ENCODE measurements at places on chromosomes 2 and 18.

DNA sequence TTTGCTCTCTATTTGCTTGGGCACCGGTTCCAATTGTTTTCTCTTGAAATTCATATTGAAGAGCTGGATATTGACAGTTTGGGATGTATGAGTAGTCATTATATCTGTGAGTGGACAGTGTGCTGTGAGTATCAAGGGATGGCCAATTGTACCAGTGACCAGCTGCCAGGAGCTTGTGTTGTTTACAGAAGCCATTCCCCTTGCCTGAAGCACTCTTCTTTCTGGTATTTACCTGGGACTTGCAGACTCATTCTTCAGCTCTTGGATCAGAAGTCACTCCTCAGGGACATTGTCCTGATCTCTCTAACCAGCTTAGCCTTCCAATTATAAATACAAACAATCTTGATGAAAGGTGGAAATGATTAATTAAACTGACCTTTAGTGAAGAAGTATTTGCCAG is 438.3 kb upstream of the LRATD1 start:
- DNase-seq = no peak

- DNase-seq = peak; percentile 14
These were observed 29.9 kb downstream of the ABCB11 start for GRCh38 chr2:169001116-169001815.

- DNase-seq = no peak
These were observed 53.8 kb downstream of the PRKCE start for GRCh38 chr2:45705233-45705632.

DNA sequence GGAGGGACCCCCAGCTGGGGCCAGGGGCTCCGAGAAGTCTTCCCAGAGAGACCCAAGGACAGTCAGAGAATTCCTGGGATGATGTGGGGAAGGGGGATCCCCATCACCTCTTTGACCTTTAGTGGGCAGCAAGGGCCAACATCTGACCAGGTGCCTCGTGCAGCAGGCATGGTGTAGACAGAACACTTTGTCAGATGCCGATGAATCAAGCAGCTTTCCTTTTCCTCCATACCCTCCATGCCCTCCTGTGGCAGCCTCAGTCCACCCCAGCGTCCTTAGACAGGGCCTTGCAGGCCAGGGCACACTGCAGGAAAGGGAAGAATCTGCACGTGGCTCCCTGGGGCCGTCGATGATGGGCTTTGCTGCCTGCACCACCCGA is 26.3 kb downstream of the GPR55 start:
- no peak for DNase-seq

GRCh38 chr2:220469201-220469600 is 841.8 kb downstream of the SLC4A3 start:
- no peak for DNase-seq

DNA sequence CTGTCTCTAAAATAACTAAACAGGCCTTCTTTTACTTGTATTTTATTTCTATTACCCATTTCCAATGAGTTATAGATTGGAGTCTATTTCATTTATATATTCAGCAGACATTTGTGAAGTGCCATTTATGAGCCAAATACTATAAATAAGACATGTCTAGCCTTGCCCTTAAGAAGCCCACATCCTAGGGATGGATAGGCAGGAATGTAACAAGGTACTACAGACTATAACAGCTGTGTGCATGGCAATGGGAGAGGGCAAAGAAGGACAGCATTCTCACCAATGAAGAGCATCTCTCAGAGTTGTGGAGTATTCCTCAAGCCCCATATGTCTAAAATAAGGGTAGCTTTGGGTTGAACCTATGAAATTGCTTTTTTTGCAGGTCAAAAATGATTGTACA is 161.9 kb upstream of the RASGRP3 start:
- no peak for DNase-seq

DNA sequence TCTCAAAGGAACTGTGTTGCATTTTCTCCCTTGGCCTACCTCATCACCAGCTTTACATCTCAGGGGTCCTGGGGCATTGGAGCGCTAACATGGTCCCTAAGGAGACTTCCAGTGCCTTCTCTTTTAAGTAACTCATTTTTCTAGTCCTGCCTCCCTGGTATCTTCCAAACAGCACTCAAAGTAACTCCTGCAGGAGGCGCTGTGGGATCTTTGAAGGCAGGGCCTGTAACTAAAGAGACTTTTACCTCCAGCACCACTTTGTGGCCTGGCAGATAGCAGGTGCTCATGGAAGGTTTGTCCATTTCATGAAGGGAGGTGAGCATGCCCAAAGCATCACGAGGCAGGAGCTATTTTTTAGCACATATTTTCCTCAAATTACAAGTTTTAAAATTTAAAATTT is 411.0 kb upstream of the GYPC start:
- DNase-seq = peak; percentile 28

GRCh38 chr2:676647-677055 is 555 bp downstream of the TMEM18 start:
- peak; percentile 99 for DNase-seq

DNA sequence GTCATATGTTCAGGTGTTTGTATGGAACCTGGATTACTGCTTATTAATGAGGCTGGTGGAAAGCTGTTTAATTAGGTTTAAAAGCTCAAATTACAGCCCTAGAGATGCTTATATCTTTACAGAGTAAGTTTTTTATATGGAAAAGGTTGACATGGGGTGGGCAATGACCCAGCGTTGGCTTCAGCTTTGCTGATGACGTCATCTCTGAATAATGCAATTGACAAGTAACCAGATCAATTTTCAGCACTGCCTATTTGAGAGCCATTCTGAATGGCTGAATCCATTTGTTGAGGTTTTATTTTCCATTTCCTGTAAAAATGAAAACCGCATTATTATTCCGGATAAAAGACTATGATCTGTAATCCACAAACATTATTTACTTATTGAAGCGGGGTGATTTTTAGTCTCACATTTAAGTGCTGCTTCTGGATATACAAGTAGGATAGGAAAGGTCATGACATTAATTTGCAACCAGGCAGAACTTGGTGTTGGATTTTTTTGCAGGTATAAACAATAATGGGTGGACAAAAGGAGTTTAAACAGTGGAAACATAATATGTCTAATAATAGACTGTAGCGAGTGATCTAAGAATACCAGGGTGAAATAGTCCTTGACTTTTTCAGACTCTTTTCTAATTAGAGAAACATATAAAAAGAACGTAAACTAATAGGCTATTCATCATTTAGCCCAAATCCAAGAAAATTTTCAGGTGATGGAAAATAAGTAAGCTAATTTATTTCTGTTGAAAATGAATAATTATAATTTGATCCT is 2.7 kb downstream of the PPP1R1C start:
- DNase-seq = no peak

- no peak for DNase-seq
These were observed 45.7 kb upstream of the RAPH1 start for GRCh38 chr2:203580844-203581243.

- DNase-seq = no peak
These were observed 143.6 kb upstream of the AGAP1 start for GRCh38 chr2:235350234-235350633.

DNA sequence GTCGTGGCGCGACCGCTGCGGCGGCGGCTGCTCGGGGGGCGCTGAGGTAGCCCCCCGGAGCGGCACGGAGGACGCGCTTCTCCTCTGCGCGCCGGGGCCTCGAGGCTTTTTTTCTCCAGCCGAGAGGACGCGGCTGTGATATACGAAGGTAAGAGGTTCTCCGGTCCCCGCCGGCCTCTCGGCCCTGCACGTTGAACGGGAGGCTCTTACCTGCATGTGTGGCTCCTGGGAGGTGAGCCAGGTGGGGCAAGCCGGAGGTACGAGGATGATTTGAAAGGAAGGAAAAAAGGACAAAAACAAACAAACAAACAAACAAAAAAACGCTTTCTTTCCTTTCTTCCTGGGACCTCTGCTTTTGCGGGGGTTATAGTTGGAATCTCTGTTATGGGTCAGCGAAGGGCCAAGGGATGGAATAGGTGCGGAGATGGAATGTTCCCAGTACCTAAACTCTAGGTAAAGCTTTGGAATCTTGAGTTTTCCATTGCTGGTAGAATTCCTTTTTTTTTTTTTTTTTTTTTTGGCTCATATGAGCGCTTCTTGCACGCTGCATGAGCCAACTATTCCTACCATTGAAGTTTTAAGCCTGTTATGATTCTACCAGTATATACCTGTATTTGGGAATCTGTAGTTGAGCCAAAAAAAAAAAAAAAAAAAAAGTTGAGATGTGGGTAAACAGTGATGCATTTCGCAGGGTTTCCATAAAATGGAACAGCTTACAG is 674 bp downstream of the PTPN4 start:
- peak; percentile 54 for DNase-seq

DNA sequence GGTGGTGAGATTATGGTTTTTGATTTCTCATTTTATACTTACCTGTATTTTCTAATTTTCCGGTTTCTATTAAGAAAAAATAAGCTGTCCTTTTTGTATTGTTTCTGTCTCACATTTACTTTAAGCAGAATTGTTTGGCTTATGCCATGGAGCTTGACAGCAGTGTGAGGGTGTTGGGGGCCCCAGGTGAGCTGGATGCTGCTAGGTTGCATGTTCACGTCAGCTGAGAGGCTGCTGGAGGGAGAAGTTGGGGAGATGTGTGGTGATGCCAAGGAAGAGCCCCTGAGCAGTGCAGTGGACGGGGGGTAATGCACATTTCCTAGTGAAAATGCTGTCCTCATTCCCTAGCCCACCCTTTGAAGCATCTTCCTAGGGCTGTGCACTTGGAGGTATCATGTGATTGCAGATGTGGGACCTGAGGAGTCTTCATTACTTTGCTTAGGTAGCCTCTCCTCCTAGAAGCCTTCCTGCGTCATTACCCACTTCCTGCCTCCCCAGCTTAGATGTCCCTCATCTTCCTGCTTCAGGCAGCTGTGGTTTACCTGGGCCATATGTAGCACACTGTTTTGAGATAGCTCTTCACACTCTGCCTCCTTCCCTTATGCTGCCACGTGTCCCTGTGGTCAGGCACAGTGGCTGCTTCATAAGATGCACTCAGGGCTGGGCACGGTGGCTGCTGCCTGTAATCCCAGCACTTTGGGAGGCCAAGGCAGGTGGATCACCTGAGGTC is 16.2 kb downstream of the ATG16L1 start:
- no peak for DNase-seq

DNA sequence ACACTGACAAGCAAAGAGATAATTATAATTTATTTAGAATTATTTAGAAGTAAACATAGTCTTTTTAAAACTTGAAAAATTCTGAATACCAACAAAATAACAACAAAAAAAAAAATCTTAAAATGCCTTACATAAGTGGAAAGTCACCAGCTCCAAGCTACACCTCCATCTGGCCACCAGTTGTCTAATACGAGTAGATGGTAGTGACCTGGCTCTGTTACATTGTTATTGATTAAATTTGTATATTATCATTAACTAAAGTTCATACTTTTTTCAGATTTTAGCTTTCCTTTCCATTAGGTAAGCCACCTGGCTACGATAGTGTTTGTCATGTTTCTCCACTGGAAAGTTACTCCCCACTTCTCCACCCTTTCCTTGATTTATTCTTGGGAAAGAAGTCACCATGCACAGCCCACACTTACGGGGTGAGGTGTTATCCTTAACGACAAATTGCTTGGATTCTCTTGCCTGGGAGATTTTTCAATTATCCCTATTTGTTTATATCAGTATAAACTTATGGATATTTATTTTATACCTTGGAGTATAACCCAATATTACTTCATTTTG is 464.5 kb upstream of the CHAC2 start:
- DNase-seq = no peak

DNA sequence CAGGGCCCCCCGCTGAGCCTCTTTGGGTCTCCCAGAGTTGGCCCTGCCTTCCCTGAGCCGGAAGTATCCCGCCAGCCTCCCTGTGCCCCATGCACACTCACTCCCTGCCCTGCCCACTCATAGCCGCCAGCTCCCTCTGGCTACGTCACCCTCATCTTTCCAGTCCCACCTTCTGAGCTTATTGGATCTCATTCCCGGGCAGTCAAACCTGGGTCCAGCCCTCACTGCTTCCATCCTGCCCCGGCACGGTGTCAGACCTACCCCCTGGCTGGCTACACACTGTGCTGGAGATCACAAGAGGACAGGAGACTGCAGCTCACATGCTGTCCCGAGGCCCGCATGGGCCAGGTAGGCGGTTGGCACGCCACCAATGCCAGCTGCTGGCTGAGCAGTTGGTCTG is 147.2 kb downstream of the ASB1 start:
- DNase-seq = no peak

GRCh38 chr2:226795281-226796011 is 4.2 kb downstream of the IRS1 start:
- DNase-seq = peak; percentile 57

DNA sequence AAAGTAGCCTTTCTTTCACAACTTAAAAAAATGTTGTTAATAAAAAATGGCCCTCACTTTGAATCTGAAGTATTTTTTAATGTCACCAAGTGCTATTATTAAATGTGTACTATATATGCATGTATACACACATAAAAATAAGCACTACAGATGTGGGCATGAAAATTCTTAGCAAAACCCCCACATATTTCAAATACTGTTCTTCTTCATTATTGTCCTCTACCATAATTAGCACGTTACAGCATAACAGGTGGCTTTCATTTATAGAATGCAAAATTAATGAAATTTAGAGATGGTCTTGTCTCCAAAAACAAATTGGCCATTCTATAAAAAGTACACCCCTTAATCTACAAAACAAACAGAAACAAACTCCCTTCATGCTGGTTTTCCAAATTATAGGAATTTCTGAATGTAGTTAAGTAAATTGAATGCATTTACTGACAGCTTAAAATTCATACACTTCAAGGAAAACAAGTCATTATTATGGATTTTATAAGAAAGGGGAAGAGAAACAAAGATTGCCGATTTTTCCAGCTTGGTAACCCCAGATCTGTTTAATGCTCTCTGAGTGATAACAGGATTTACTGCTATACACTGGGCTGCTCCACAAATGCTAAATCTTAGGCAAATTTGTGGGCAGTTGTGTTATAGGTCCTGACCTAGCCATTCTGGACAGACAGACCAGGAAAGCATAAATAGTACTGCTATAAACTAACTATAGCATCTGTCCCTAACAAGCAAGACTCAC is 67.2 kb downstream of the SPRED2 start:
- no peak for DNase-seq

DNA sequence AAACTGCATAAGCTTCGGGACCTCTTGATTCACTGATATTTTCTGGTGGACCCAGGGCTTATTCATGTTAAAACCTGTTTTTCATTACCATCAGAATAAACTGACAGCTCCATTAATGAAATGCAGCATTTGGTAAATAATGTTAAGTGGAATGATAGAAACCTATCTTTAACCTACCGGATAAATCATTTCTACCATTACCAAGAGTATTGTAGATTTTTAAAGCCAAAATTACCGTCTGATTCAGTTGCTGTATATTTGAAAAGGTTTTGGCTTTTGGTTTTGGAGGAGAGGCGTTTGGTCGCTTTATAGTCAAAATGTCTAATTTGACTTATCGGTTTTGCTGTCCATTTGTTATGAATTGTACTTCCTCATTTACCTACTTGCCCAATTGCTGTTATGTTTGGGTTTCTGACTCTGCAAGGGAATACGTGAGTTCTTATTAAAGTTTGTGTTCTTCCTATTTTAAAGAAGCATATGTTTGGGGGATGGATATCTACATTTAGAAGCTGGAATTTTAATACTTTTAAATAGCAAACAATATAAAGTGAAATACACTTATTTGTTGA is 1.0 kb upstream of the CUL3 start:
- DNase-seq = no peak

DNA sequence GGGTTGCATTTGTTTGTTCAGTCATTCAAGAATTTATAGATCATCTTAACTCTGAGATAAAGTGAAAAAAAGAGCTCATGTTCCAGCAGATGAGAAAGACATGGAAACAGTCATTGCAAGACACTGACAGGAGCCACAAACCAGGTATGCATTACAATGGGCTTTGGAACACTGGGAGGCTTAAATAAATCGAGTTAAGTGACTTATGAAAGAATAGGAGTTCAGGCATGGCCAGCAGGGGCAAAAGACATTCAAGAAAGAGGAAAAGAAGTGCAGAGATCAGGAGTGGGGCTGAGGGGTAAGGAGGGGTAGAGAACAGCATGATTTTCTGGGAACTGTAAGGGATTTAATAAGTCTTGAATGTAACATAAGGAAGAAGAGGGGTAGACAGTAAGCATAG is 121.2 kb upstream of the EPC2 start:
- DNase-seq = no peak

Measured in kidney tubule cell (primary cell).